Type B pancreatic cell (in vitro differentiated cells): ENCODE measurements at places on chromosomes 3 and 15.

- no peaks in the 10 kb centered on the region for H3K27me3 ChIP-seq
- no peaks in the 10 kb centered on the region for H3K36me3 ChIP-seq
- no peak for DNase-seq
- no peak overlapping the region for H3K27ac ChIP-seq
Observed at GRCh38 chr3:134276086-134276485, 25.4 kb upstream of the RYK start.

GRCh38 chr3:56185827-56186226 is 282.4 kb downstream of the ERC2 start:
- H3K36me3 ChIP-seq = no peaks in the 10 kb centered on the region
- H3K4me3 ChIP-seq = no peak overlapping the region
- H3K4me1 ChIP-seq = no peaks in the 10 kb centered on the region
- no peak for DNase-seq
- H3K27ac ChIP-seq = no peak overlapping the region

GRCh38 chr15:58440922-58441321 is 9.1 kb downstream of the LIPC start:
- H3K4me3 ChIP-seq = peak overlapping the region; percentile 53
- no peaks in the 10 kb centered on the region for H3K27me3 ChIP-seq
- H3K27ac ChIP-seq = peak overlapping the region; percentile 96
- no peak for DNase-seq
- H3K36me3 ChIP-seq = peaks cover 6% of the 10 kb centered on the region
- H3K4me1 ChIP-seq = peaks cover 57% of the 10 kb centered on the region

DNA sequence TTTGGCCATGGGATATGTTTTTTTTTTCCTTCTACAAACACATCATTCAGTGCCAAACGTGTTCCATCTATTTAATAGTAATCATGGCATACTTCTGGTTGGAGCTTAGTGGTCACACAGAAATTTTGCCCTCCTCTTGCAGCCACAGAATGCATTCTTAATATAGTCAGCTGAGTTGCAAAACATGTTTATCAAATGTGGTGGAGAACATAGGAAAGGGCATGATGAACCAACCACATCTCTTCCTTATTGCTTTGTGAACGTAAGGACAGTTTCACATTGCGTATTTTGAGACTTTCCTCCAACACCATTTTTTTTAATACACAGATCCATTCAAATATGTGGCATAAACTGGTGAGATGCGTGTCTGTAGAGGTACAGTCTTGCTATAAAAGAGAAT is 106.8 kb downstream of the BBX start:
- no peaks in the 10 kb centered on the region for H3K36me3 ChIP-seq
- H3K4me1 ChIP-seq = peaks cover 8% of the 10 kb centered on the region
- DNase-seq = no peak

DNA sequence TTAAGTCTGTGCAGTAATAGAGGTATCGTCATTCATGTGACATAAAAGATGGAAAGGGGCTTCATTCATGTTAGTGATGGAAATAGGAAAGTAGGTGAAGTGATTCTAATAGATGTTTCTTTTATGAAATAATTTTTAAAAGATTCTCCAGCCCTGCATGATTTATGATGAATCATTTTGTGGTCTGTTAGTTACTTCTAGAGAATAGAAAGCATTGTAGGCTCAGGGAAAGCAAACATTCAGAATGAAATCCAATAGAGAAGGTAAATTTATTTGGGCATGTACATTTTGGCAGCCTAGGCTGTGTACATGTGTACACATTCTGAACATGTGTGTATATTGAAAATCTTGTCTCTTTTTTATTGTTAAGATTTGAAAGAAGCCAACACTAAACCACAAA is 23.1 kb downstream of the PPARG start:
- no peaks in the 10 kb centered on the region for H3K27me3 ChIP-seq
- H3K36me3 ChIP-seq = no peaks in the 10 kb centered on the region
- DNase-seq = no peak
- peaks cover 13% of the 10 kb centered on the region for H3K4me1 ChIP-seq
- H3K27ac ChIP-seq = no peak overlapping the region

DNA sequence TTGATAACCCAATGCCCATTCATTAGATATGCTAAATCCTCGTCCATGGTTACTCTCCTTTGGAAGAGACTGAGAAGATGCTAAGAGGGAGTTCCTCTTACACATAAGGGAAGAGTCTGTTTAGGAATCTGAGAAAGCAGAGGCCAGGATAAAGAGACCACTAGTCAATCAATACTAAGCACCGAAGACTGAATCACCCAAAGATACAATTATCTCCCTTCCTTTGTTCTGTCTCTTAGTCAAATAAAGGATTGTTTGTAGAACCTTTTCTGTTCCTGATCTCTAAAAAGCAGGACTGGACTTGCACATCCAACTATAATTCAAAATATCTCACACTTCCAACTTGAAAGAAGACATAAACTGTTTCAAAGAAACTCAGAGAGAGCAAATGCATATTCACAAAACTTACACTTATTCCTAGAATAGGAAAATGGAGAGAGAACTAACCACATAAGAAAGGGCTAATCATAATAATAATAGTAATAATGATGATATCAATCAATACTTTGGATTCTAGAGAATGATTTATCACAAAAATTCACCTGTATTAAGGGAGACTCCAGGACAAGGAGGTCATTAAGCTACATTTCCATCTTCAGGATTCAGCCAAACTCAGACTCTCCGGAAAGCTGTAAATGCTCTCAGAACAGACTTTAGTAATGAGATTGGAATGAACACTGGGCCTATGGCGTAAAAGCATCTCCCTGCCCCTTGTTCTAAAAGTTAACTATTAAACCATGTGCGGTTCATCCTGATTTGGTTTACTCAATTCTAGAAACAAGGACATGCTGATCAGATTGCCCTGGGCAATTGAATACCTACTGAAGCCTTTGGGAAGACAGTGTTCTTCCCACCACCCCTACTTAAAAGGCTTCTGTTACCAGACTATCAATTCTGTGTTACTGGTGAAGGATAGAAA is 401.5 kb downstream of the ZBTB20 start:
- H3K36me3 ChIP-seq = no peaks in the 10 kb centered on the region
- H3K27ac ChIP-seq = peak overlapping the region; percentile 5
- DNase-seq = no peak

DNA sequence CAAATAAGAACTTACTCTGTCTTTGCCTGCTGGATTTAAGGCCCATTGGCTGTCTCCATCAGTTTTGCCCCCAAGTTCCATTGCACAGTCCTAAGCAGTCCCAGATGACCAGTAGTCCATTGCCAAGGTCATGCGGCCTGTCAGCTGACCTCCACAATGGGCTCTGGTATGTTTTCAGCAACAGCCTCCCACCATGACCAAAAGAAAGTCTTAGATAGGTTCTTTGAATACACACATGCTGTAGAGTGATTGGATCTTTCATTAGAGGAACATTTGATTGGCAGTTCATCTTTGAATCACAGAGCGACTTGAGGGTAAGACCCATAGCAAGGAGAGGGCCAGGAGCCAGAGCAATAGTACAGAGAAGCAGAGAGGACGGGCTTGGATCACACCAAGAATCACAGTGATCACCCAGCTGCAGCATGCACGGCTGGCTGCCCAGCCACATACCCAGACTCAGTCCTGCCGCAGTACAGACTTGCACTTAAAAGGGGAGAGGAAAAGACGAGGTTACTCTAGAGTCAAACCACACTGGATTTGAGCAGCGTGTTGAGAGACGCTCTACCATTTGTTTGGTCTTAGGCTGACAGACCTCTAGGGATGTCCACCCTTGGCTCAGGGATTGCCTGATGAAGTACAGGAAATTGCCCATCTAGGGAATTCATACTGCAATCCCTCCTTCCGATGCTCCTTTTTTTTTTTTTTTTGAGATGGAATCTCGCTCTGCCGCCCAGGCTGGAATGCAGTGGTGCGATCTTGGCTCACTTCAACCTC is 50.4 kb downstream of the APH1B start:
- no peaks in the 10 kb centered on the region for H3K36me3 ChIP-seq
- peaks cover 7% of the 10 kb centered on the region for H3K27me3 ChIP-seq
- H3K4me1 ChIP-seq = peaks cover 11% of the 10 kb centered on the region
- no peak for DNase-seq
- H3K4me3 ChIP-seq = no peak overlapping the region

- no peak overlapping the region for H3K27ac ChIP-seq
- H3K4me1 ChIP-seq = peaks cover 13% of the 10 kb centered on the region
- H3K27me3 ChIP-seq = no peaks in the 10 kb centered on the region
- peaks cover 42% of the 10 kb centered on the region for H3K36me3 ChIP-seq
- H3K4me3 ChIP-seq = no peak overlapping the region
- DNase-seq = no peak
Observed at GRCh38 chr3:108051005-108051404, 39.8 kb downstream of the CD47 start.

DNA sequence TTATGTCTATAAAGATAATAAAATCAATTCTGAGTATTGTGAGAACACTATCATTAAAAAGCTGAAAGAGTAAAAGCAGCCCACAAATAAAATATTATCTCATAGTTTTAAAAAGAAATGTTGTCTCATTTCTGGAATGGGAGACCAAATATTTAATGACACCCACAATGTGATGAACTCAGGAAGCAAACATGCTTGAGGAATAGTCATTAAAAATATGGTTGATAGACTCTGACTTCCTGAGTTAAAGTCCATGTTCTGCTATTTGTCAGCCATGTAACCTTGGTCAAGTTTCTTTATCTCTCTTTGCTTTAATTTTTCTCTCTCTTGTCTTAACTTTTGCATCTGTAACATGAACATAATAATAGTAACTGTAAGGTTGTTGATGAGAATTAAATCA is 35.5 kb upstream of the CHMP2B start:
- no peak for DNase-seq
- peaks cover 7% of the 10 kb centered on the region for H3K27me3 ChIP-seq
- H3K4me3 ChIP-seq = no peak overlapping the region
- peaks cover 8% of the 10 kb centered on the region for H3K4me1 ChIP-seq
- H3K27ac ChIP-seq = no peak overlapping the region

- peaks cover 34% of the 10 kb centered on the region for H3K36me3 ChIP-seq
- peaks cover 22% of the 10 kb centered on the region for H3K4me1 ChIP-seq
- H3K27ac ChIP-seq = no peak overlapping the region
Observed at GRCh38 chr3:41244620-41245336, 45.5 kb downstream of the CTNNB1 start.

- H3K27ac ChIP-seq = no peak overlapping the region
- H3K27me3 ChIP-seq = no peaks in the 10 kb centered on the region
- peaks cover 27% of the 10 kb centered on the region for H3K4me1 ChIP-seq
- peaks cover 4% of the 10 kb centered on the region for H3K36me3 ChIP-seq
- no peak overlapping the region for H3K4me3 ChIP-seq
Observed at GRCh38 chr3:161405836-161406235, 34.5 kb upstream of the SPTSSB start.

DNA sequence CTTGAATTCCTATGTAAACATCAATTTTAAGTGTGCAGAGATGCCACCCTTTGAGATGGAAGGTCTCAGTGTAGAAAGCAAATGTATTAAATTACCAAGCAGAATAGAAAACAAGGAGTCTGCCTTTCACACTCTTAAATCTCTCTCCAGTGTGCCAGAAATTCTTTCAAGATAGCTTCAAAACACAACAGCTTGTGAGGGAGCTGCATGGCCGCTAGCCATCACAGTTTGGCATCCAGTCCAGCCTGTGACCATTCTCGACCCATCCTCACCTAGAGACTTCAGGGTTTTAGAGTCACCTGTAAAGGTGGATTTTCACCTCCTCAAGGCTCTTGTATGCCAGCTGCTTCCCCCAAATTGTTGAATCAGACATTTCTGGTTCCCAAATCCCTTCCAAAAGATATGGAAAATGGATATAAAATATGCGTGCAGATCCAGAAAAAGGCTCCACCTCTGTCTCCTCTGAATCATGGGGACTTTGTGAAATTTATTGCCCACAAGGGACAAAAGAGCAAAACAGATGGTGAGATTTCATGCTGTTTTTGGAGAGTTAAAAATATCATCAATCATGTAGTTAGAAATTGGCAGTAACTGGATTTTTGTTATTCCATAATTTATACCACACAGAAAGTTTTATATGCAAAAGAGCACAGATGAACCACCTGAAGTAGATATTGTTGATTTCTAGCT is 114.2 kb upstream of the THRB start:
- H3K4me1 ChIP-seq = peaks cover 3% of the 10 kb centered on the region
- no peaks in the 10 kb centered on the region for H3K36me3 ChIP-seq
- no peaks in the 10 kb centered on the region for H3K27me3 ChIP-seq
- no peak overlapping the region for H3K27ac ChIP-seq
- no peak for DNase-seq

GRCh38 chr3:71384388-71384787 is 199.1 kb downstream of the FOXP1 start:
- H3K36me3 ChIP-seq = peaks cover 8% of the 10 kb centered on the region
- H3K4me1 ChIP-seq = peaks cover 43% of the 10 kb centered on the region
- no peaks in the 10 kb centered on the region for H3K27me3 ChIP-seq
- no peak for DNase-seq
- peak overlapping the region; percentile 56 for H3K27ac ChIP-seq
- peak overlapping the region; percentile 9 for H3K4me3 ChIP-seq

GRCh38 chr3:105615814-105616213 is 249.1 kb downstream of the ALCAM start:
- H3K27ac ChIP-seq = no peak overlapping the region
- peaks cover 23% of the 10 kb centered on the region for H3K4me1 ChIP-seq
- no peak overlapping the region for H3K4me3 ChIP-seq
- no peaks in the 10 kb centered on the region for H3K36me3 ChIP-seq
- no peaks in the 10 kb centered on the region for H3K27me3 ChIP-seq

GRCh38 chr15:30978328-30978727 is 13.1 kb downstream of the MTMR10 start:
- no peak overlapping the region for H3K27ac ChIP-seq
- no peaks in the 10 kb centered on the region for H3K27me3 ChIP-seq
- no peak for DNase-seq
- no peak overlapping the region for H3K4me3 ChIP-seq
- H3K36me3 ChIP-seq = peaks cover 11% of the 10 kb centered on the region

GRCh38 chr3:109413049-109413448 is 75.7 kb upstream of the DPPA4 start:
- H3K4me1 ChIP-seq = no peaks in the 10 kb centered on the region
- no peaks in the 10 kb centered on the region for H3K27me3 ChIP-seq
- H3K4me3 ChIP-seq = no peak overlapping the region
- no peaks in the 10 kb centered on the region for H3K36me3 ChIP-seq

DNA sequence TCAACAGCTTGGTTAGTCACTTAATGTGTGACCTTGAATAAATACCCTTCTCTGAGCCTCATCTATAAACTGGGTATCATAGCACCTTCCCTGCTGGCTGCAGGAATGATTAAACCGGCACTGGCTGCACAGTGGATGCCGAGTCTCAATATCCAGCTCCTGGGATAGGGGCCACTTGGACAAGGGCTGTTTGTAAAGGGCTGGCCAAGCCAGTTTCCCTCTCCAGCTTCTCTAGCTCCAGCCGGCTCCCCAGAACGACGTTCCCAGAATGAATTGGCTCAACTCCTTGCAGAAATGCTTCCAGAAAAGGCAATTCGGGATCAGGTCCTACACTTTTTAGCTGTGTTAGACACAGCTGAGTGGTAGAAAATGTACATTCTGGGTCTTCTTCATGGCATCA is 58.8 kb downstream of the LSM3 start:
- H3K36me3 ChIP-seq = peaks cover 7% of the 10 kb centered on the region
- H3K27ac ChIP-seq = no peak overlapping the region
- no peaks in the 10 kb centered on the region for H3K27me3 ChIP-seq

DNA sequence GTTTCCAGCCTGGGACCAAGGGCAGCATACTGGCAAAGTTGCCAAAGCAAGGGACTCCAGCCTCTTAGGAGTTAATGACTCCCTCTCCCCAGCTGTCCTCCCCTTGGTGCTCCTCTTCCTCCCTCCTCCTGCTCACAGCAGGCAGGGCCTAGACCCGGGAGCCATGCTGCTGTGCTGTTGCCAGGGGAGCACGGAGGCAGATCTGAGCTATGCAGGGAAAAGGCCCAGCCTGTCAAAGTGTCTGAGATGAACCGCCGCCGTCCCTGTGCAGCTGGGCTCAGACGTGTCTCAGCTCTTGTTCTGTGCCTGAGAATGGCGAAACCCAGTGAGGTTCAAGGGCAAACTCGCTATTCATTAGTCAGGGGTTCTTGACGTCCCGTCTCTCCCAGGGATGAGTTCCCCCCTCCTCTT is 60.8 kb upstream of the POLG start:
- H3K4me3 ChIP-seq = no peak overlapping the region
- DNase-seq = no peak
- H3K27ac ChIP-seq = no peak overlapping the region
- H3K36me3 ChIP-seq = no peaks in the 10 kb centered on the region
